HCT116 (cell line): ENCODE measurements at places on chromosomes 5 and 9.
A peak's percentile ranks its signal among the peaks of the same experiment; 100 is the strongest.

DNA sequence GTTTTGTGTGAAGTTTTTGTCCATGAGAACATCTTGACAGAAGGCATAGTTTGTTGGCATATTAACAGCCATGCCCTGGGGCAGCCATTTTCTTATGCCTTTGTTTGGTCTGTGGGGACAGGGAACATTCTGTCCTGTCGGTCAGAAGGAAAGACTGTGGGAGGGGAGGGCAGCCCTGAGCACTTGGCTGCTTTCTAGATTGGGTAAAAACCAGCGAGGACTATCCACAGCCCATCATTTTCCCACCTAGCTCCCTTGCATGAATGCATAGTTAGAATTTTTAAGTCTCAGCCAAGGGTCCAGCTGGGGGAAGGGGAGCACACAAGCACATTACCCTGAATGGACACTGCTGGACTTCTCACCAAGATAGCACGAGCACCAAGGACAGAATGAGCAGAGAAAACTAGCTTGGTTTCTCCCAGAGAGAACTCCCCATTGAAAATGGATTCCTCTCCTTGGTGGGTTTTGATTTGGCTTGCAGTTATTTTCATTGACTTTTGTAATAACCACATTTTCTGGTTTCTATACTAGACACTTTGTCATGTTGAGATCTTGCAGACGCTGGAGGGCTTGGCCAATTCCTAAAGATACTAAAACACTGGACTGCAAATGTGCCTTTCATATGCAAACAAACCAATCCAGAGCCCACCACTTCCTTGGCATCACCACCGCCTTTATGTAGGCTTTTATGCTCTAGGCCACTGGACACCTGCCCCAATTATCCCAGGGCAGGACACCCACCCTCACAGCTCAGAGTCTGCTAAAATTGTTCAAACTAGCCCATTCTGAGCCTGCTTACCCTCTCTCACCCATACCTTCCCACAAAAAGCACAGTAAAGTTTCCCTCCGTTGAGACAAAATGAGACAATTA is 129.9 kb downstream of the BOD1 start:
- DNase-seq, result no peak
- H3K4me3 ChIP-seq, result no peak overlapping the region
- H3K36me3 ChIP-seq, result no peaks in the 10 kb centered on the region
- no peak overlapping the region for H3K27ac ChIP-seq

DNA sequence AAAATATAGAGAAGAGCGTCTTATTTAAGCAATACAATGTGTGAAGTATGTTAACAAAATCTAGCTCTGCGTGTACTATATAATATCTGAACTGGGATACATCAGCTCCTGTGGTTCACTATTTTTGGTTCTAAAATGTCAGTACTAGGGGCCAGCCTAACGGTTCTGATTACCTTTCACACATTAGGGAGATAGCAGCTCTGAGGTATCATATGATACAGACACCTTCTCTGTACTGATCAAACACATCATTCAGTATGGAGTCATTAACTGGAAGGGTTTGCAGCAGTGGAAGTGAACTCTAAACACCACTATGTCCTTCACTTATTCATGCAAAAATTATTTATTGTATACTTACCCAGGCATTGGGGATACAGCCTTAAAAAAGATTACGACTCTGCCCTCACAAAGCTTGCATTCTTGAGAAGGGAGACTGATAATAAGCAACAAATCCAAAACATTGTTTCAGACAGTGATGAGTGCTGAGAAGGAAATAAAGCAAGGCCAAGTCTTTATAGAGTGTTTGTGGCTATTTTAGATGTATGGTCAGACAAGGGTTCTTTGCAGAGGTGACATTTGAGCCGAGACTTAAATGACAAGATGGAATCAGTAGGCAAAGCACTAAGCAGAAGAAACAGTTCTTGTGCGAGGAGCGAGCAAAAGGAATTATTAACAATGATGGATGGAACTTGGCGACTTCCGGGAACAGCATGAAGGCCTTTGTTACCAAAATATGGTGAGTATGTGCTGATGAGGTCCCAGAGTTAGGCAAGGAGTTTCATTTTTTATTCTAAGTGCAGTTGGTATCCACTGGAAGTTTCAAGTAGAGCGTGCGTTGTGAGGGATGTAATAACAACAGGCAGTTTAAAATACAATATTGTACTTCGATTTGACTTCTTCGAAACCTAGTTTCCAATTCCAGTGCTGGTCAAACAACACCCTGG is 1.8 kb upstream of the LNPEP start:
- peak overlapping the region; percentile 87 for H3K27ac ChIP-seq
- H3K4me1 ChIP-seq, result peaks cover 36% of the 10 kb centered on the region
- H3K36me3 ChIP-seq, result no peaks in the 10 kb centered on the region
- H3K27me3 ChIP-seq, result no peaks in the 10 kb centered on the region
- no peak for DNase-seq

- H3K36me3 ChIP-seq, result no peaks in the 10 kb centered on the region
- H3K4me1 ChIP-seq, result peaks cover 5% of the 10 kb centered on the region; the same call in 1 of the 2 replicates
- DNase-seq, result no peak
- no peak overlapping the region for H3K4me3 ChIP-seq
These were observed 144.9 kb upstream of the POU5F2 start for GRCh38 chr5:93886098-93886806.

DNA sequence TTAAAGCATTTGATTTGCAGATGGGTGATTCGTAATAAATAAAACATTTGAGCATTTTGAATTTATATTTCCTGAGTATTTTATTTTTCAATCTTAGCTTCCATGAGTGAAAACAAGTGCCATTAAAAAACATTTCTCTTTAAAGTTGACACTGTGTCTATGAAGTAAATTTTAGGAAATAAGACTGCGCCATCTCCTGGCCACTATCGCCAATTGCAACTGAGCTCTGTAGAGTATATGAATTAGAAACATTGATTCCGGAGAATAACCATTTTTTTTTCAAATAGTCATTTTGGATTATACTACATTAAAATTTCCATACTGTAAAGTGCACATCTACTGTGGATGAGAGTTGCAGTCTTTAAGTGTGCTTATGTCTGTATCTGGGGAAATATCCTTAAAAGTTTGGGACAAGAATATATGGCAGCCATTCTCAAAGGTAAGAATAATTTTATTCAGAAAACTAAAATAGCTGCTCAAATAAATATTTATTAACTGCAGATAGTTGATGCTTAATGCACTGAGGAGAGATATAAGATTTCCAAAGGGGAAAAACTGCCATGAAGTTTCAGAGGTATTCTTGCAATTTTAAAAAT is 5.9 kb downstream of the DMRTA1 start:
- H3K36me3 ChIP-seq, result no peaks in the 10 kb centered on the region
- H3K27ac ChIP-seq, result no peak overlapping the region
- H3K4me1 ChIP-seq, result no peaks in the 10 kb centered on the region

DNA sequence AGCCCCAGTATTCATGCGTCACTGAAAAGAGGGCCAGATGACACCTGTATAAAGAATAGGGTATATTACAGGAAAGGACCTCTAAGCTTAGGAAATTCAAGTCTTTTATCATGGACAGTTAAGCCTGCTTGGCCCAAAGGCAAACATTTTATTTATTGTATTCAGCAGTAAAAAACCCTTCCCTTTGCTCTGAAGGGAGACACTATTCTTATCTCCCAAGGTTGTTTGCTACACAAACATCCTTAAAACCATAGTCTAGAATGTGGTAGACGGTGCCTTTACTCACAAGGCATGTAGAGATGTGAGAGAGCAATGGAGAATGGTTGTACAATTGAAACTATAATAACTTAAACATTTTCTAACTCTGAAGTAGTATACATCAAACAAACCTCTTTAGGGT is 33.9 kb downstream of the FTMT start:
- no peaks in the 10 kb centered on the region for H3K4me1 ChIP-seq
- no peaks in the 10 kb centered on the region for H3K27me3 ChIP-seq
- no peak overlapping the region for H3K4me3 ChIP-seq
- DNase-seq, result no peak
- no peak overlapping the region for H3K27ac ChIP-seq

GRCh38 chr9:128245421-128246151 is 30.2 kb downstream of the GOLGA2 start:
- no peak overlapping the region for H3K4me3 ChIP-seq
- no peak overlapping the region for H3K27ac ChIP-seq
- DNase-seq, result no peak

DNA sequence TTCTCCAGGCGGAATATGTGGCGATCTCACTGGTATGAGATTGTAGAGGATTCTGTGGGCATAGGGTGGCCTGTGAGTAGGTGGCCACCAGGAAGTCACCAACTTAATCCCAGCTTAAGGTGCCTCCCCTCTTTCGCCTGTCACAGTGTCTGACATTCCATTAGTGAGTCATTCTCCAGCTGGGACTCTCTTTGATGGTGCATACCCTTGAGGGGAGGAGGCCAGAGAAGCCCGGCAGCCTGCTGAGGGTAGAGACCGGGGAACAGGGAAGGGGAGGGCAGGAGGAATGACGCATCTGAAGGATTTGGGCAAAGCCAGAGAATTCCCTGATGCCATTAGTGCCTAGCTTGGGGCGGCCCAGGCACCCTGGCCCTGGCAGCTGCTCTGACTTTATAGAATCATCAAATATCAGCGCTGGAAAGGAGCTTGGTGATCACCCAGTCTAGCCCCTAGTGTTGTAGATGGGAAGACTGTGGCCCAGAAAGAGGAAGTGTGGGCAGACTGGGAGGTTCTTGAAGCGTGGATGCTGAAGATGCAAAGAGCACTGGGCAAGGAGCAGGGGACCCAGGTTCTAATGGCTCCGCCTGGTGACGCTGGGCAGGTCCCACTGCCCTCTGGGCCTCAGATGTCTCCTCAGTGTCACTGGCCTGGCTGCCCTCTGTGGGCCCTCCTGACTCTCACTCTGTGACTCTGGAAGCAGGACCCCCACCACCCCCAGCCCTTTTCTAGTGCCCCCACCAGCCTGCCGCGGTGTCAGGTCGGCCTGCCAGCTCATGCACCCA is 41.4 kb downstream of the DAB2IP start:
- no peaks in the 10 kb centered on the region for H3K27me3 ChIP-seq
- DNase-seq, result peak; percentile 86
- no peak overlapping the region for H3K27ac ChIP-seq
- peaks cover 15% of the 10 kb centered on the region for H3K4me1 ChIP-seq
- no peak overlapping the region for H3K4me3 ChIP-seq

DNA sequence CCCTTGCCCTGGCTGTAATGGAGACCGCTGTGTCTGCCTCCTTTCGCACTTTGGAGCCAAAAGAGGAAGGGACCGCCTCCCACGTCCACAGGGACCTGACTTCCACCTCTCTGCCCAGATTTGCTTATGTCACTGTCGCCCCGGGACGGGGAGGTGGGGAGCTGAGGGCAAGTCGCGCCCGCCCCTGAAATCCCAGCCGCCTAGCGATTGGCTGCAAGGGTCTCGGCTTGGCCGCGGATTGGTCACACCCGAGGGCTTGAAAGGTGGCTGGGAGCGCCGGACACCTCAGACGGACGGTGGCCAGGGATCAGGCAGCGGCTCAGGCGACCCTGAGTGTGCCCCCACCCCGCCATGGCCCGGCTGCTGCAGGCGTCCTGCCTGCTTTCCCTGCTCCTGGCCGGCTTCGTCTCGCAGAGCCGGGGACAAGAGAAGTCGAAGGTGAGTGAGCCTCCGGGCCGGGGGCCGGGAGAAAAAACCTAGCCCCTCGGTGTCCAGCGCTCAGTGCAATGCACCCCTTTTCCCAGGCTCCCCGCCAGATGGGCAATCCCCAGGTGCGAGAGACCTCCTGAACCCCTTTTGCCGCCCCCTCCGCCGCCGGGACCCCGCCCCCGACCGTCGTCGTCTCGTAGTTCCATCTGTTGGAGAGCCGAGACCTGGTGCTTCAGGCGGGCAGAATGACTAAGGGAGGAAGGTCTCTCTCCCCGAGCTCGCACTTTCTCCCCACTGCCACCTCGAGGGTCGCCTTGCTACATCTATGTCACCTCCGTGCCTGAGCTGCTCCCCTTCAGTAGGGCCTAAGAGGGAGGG is at the start of gene GPX3:
Gene GPX3 (plus strand): TSS at position 288 of the 807 bp plus-strand sequence. CDS start 64 bp downstream, at position 352.
- no peak within 1 kb of the TSS for H3K4me3 ChIP-seq
- no peaks in the 10 kb centered on the region for H3K36me3 ChIP-seq
- H3K27me3 ChIP-seq, result no peaks in the 10 kb centered on the region
- DNase-seq, result no peak

GRCh38 chr5:135269199-135269598 is 129.8 kb downstream of the MACROH2A1 start:
- DNase-seq, result no peak
- H3K4me3 ChIP-seq, result no peak overlapping the region
- H3K36me3 ChIP-seq, result no peaks in the 10 kb centered on the region
- H3K27me3 ChIP-seq, result no peaks in the 10 kb centered on the region
- peaks cover 3% of the 10 kb centered on the region for H3K4me1 ChIP-seq

GRCh38 chr5:143030349-143030748 is 260.2 kb downstream of the ARHGAP26 start:
- no peaks in the 10 kb centered on the region for H3K36me3 ChIP-seq
- no peak for DNase-seq
- no peaks in the 10 kb centered on the region; the same call in 1 of the 2 replicates for H3K27me3 ChIP-seq
- H3K27ac ChIP-seq, result no peak overlapping the region
- H3K4me3 ChIP-seq, result no peak overlapping the region

GRCh38 chr9:134179595-134179917 is 15.2 kb upstream of the RNU6ATAC start:
- no peaks in the 10 kb centered on the region for H3K27me3 ChIP-seq
- peaks cover 11% of the 10 kb centered on the region for H3K4me1 ChIP-seq
- no peak overlapping the region for H3K27ac ChIP-seq
- no peaks in the 10 kb centered on the region for H3K36me3 ChIP-seq

DNA sequence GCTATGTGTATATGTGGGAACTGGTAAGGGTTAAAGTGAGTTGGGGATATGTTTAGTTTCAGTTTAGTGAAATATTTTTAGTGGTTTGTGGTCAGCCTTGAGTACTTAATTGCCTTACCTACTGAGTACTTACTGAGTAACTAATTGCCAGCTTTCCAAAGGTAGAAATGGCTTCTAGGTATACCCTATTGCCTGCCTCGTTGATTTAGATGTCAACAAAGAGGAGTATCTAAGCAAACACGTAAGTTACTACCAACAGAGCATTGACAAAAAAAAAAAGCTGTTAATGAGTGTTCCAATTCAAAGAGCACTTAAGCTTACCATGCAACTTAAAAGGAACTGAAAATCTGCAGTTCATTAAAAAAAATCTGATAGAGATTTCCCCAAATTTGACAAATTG is 8.8 kb downstream of the ATP10B start:
- H3K27ac ChIP-seq, result no peak overlapping the region
- no peaks in the 10 kb centered on the region for H3K4me1 ChIP-seq
- H3K4me3 ChIP-seq, result no peak overlapping the region
- H3K36me3 ChIP-seq, result no peaks in the 10 kb centered on the region
- no peak for DNase-seq

- peak overlapping the region; percentile 84 for H3K27ac ChIP-seq
- H3K4me1 ChIP-seq, result peaks cover 53% of the 10 kb centered on the region
- peaks cover 12% of the 10 kb centered on the region; the same call in 1 of the 2 replicates for H3K36me3 ChIP-seq
These were observed 1.7 kb downstream of the DBN1 start for GRCh38 chr5:177471610-177472356.

DNA sequence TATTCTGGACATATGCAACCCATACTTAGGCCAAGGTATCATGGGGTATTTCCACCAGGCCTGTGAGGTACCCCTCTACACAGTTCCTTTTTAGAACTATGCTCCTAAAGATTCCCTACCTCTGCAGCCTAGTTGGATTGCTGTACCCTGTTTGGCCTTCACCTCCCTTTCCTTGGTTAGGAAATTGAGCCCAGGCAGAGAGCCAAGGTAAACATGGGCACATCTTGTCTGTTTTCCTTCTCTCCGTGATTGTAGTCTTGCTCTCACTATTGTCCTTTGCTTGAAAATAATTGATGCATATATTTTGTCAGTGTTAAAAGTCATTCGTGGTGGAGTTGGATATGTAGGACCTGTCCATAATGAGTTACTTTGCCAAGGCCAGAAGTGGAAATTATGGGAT is 26.7 kb downstream of the BDP1 start:
- peaks cover 38% of the 10 kb centered on the region for H3K4me1 ChIP-seq
- peaks cover 13% of the 10 kb centered on the region for H3K36me3 ChIP-seq
- DNase-seq, result no peak
- peak overlapping the region; percentile 65 for H3K27ac ChIP-seq
- H3K4me3 ChIP-seq, result 0 out of 2 replicates have a peak overlapping the region, but pooled peaks have one; percentile 2
- H3K27me3 ChIP-seq, result no peaks in the 10 kb centered on the region

GRCh38 chr5:7876867-7877266 is 7.9 kb downstream of the MTRR start:
- H3K27ac ChIP-seq, result no peak overlapping the region
- H3K36me3 ChIP-seq, result peaks cover 85% of the 10 kb centered on the region
- H3K4me1 ChIP-seq, result no peaks in the 10 kb centered on the region
